ENCODE measurements at places on chromosomes 2 and 18. TPM values are rescaled to one million over a fixed set of nuclear protein-coding genes. Genes with fewer than 3 reads are reported as not detected.

DNA sequence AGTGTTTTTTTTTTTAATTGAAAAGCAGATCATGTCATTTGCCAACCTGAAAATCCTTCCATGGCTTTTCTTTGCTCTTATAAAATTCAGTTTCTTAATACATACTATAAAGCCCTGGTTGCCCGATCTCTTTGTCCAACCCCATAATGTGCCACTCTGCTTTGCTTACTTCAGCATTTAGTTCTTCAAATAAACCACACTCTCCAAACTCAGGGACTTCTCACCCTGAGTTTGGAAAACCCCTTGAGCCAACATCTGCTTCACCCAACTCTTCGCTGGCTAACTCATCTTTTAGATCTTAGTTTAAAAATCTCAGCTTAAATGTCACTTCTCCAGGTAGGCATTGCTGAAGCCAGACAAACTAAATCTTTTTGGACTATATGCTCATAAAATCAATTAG lies 1.3 kb upstream of the STAT1 start:
- DNase-seq: no peak

The STAT4 gene
- 1.2 TPM for total RNA-seq

DNA sequence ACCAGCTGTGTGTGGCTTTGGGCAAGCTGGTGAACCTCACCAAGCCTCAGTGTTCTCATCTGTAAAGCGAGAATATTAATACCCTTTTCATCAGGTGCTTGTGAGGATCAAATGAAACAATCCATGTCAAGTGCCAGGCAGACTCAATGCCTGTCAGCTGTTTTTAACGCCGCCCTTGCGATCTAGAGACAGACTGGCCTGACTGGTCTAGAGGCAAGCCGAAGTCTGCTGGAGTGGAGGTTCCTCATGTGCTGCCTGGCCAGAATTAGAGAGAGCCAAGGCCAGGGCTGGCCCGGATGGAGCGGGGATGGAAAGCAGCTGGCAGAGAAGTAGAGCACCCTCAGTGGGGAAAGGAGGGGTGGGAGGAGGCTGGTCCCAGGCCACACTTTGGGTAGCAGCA lies 74.5 kb upstream of the B3GNT7 start:
- no peak for DNase-seq

DNA sequence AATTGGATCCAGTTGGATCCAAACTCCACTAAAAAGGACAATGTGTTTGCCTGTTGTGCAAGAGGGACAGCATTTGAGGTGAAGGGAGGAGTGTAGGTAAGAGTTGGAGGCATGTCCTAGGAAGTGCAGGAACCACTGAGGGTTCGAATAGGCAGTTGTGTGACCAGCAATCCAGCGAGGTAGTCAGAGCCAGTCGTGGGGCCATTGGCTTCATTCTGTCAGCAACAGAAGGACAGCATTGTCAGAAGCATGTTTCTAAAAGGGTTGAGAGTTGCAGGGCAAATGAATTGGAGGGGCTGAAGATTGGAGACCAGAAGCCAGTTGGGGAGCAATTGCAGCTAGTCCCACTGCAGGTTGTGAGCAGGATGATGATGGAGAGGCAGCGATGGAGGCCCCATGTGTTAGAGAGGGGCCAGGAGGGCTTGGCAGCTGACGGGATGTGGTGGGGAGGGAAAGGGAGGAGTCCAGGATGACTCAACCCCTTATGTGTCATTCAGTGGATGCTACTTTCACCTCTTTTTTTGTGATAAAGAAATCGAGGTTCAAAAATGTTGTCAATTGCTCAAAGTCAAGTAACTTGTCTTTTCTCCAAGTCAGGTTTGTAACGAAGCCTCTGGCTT lies 96.7 kb upstream of the SIX3 start:
- DNase-seq: no peak

The CARF gene
- total RNA-seq: 2.9 TPM

DNA sequence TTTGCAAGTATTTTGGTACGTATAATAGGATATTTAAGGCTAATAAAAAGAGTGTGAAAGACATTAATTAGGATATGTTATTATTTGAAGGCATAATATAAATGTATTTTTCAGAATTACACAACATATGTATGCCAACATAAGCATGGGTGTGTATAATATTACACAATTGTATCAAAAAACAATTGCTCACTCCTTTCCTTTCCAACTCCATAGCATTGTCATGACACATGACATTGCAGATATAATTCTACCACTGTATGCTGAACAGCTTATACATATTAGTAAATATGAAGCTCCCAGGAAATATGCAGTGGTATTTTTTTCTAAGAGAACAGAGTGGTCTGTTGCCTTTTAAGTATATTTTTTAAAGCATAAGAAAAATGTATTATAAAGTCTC lies 593.1 kb downstream of the TMX3 start:
- no peak for DNase-seq

DNA sequence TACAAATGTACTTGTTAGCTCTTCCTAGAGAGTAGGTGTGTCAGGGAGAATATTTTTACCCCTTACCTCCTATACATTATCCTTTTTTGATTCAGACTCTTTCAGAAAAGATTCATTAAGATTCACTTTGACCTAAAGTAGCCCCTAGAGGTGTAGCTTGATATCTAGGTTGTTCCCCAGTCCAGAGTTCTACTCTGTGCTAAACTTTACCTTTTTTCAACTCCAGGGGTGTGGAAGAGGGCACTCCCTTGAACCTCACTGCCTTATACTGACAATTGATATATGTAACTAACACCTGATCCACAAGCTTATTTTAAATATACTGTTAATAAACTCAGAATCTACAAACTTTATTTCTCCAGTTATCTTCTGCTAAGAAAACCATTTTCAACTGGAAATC lies 30.0 kb downstream of the AFTPH start:
- DNase-seq: no peak

GRCh38 chr2:216392018-216392562 lies 19.8 kb upstream of the MARCHF4 start:
- DNase-seq: no peak

DNA sequence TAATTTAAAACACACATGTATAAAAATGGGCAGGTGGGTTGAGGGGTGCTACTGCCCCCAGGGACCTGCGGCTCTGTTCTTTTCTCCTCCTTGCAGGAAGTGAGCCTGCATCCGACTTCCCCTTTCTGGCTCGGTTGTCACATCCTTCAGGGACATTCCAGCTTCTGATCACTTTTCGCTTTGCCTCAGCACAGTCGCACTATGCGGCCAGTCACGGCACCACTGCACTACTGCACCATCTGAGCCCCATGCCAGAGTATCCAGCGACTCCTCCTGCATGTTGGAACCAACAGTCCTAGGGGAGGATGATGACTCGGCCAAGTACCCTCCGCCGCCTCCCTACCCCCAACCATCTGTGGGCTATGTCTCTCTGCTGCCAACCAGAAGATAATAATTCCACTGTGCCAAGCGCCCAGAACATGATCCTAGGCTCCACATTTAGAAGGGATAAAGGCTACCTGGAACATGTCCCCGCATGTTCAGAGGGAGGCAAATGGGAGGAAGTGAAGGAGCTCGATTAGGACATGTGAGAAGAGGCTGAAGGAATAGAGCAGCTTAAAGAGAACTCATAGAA lies 17.6 kb downstream of the CDC42EP3 start:
- no peak for DNase-seq

DNA sequence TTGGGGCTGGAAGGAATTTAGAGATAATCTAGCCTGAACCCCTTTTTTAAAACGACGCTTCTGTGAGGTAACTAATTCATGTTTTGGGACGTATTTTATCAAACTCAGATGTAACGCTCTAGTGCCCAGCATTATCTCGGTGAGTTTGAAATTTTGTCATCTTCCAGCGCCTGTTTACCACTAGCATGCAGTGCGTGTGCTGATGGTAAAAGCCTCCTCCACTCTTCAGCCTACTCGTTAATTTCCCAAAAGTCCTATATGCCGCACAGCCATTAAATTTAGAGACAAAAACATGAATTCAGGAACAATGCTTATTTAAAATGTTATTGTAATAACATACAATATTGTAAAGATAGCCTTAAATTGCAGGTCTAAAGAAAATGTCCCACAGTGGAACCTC lies 2.8 kb downstream of the ZCCHC2 start:
- no peak for DNase-seq

The PDCD1 gene
- total RNA-seq: not detected

DNA sequence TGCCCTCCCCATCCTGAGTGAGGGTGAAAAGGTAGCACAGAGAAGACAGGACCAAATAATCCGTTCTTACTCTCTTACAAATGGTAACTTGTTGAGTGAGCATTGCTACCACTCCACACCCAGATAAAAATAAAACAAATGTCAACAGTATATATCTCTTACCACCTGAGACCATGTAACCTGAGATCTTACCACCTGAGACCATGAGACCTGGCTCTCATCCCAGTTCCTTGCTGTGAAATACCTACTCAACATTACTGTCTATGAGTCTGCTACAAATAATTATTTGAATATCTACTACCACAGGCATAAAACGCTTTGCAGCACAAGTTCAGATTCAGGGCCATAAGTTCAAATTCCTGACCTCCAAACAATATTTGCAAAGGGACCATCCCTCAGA lies 234.7 kb downstream of the C1D start:
- DNase-seq: no peak

DNA sequence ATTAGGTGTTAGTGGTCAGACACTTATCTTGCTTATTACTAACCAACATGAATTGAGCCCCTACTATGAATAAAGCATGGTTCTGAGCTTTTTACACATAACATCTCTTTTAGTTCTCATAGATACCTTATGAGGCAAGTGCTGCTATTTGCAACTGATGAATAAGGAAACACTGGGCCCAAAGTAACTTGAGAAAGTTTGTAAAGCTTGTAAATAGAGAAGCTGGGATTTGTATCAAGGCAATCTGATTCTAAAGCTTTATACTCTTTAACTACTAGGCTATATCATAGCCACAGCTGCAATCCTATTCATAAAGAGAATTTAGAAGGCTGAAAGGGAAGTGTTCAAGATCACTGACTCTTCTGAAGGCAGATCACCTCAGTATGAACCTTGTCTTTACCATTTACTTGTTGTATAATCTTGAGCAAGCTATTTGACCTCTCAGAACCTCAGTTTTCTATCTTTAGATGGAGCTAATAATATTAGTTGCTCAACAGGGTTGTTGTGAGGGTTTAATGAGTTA lies 60.4 kb downstream of the ABCB11 start:
- no peak for DNase-seq
